ENCODE measurements at places on chromosomes 4 and X.

- no peak for DNase-seq
Measured at GRCh38 chrX:150607201-150607600, 38.8 kb downstream of the MTM1 start.

- no peak for DNase-seq
Measured at GRCh38 chr4:142566777-142567176, 279.3 kb downstream of the INPP4B start.

- DNase-seq, result no peak
Measured at GRCh38 chr4:162804351-162804924, 362.3 kb downstream of the NAF1 start.

GRCh38 chr4:185036842-185037241 is 18.6 kb downstream of the HELT start:
- no peak for DNase-seq

GRCh38 chr4:100582146-100582545 is 64.3 kb upstream of the EMCN start:
- DNase-seq, result no peak

GRCh38 chr4:123452616-123453015 is 56.0 kb downstream of the SPRY1 start:
- peak; percentile 7 for DNase-seq

DNA sequence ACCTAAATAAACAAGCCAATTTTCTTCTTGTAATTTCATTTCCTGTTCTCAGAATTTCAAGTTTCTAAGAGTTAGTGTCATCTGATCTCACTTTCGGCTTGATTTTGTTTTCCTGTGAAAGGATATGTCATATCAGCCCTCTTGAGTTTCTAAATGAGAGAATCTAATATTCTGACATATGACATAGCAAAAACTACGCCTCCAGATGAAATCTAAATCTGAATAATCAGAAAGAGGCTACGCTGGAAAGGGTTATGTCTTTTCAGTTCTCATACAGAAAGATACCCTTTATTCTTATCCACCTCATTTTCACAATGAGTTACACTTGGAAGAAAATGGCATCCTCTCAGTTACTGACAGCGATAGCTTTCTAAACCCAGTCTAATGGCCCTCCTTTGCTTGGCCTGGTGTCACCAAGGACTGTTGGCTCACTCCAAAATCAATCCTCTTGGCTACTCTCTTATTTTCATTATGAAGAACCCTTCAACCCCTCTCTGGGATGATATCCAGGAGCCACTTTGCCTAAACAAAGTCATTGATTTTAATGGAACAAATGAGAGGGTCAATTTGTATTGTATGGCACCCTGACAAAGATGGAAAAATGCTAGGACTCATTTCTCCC is 65.6 kb downstream of the ASB9 start:
- DNase-seq, result no peak

DNA sequence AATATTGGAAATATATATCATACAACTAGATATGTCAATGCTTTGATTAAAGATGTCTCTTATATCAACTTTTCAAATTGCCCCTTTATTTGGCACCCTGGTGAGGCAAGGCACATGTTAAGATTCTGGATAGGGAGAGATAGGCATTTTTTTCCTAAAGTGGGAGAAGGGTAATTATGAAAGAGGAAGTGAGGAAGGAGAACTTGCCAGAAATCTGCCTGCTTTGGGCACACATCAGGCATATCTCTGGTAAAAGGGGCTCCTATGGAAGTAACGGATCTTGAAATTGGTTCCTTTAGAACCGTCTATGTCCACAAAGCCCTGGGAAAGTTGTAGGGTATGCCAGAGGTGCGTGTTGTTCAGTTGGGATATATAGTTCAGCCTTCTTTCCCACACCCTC is 5.7 kb downstream of the IL15 start:
- no peak for DNase-seq

DNA sequence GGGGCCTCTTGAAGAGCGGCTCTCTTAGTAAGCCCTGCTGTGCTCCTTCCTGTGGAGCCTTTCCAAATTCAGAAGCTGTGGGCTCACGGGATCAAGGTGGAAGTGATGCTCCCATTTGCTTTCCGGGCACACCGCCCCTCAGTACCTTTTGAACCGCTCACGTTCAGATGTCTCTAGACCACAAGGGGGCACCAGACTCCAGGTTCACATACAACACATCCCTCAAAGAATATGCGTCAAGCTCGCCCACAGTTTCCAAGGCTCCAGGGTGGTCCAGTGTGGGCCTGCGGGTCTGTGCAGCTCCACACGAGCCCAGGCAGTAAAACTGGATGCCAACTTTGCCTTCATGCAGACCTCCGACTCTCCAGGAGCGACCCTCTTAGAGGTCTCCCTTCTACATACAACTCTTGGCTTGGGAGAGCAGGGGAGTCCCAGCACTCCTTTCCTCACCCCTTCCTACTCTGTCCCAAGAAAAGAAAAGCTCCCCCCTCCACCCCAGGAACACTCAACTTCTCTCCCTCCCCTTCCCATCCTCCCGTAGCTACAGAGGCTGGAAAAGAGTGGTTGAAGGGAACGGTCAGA is 11.0 kb downstream of the SUPT20HL1 start:
- DNase-seq, result peak; percentile 2

- no peak for DNase-seq
Measured at GRCh38 chr4:149986917-149987316, 91.3 kb upstream of the DCLK2 start.

- no peak for DNase-seq
Measured at GRCh38 chr4:92047209-92047875, 256.4 kb upstream of the GRID2 start.

- no peak for DNase-seq
Measured at GRCh38 chrX:7247346-7247745, 99.4 kb upstream of the PUDP start.

DNA sequence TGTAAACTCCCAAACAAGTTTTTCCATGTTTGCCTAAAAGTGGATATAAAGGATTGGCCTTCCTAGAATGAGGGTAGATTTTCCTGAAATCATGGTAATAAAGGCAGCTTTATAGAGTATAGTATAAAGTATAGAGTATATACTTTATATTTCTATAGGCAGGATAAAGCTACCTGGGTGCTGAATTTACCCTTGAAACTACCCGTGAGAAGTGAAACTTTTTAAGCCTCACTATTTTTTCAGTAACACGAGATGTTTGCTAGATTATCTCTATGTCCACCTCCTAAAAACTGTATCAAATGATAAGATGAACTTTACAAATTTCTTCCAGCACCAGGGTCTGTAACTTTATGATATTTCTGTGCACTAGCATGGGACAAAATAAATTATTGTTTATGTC is 340.0 kb upstream of the GALNTL6 start:
- no peak for DNase-seq

- no peak for DNase-seq
Measured at GRCh38 chr4:140080883-140081282, 73.1 kb downstream of the MAML3 start.

DNA sequence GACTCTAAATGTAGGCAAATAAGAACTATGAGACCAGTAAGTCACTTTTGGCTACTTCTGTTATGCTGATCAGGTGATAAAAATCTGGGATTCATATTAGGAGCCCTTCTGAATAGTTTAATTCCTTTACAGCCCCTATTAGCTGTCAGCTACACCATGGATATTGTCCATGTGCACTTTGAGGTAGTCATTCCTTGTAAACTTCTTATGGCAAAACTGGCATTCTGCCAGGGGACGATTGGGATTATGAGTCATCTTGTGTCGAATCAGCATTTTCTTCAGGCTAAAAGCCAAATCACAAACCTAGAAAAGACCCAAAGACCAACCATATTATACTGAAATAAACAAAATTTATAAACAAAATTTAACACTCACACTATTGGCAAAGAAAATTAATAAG is 227.6 kb downstream of the PRDM5 start:
- DNase-seq, result no peak

DNA sequence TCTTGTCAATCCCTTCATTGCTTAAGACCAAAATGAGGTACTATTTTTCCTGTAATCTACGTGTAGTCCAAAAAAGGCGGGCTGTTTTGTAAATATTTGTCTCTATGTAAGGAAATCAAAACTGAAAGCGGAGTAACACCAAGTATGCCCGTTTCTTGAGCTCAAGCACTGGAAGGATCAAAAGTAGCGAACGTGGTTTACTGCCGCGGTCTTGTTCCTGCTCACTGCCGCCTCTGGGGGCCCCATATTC is 71.5 kb downstream of the AFF1 start:
- DNase-seq, result peak; percentile 6

GRCh38 chrX:141405853-141406492 is 163.7 kb upstream of the SPANXC start:
- DNase-seq, result no peak

- DNase-seq, result no peak
Measured at GRCh38 chrX:22481436-22481835, 208.7 kb downstream of the CBLL2 start.

GRCh38 chr4:93228021-93228420 is 600.5 kb upstream of the ATOH1 start:
- no peak for DNase-seq

GRCh38 chr4:140735779-140736391 is 20.3 kb downstream of the TBC1D9 start:
- no peak for DNase-seq

DNA sequence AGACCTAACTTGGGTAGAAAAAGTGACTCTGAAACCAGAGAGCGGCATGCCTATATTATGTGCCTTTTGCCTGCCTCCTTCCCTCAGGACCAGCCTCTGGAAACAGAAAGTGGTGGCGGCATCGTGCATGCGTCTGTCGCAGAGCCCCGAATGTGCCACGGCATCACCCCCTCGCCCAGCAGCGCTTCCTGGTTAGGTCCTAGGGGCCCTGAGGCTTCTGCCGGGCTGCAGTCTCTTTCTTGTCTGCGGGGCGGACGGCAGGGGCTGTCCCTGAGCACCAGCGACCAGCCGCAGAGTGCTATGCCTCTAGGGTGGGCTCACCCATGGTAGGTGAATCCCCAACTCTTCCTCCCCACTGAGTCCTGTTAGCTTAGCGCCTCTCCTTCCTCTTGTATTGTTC is 68.7 kb downstream of the VSIG4 start:
- DNase-seq, result no peak

DNA sequence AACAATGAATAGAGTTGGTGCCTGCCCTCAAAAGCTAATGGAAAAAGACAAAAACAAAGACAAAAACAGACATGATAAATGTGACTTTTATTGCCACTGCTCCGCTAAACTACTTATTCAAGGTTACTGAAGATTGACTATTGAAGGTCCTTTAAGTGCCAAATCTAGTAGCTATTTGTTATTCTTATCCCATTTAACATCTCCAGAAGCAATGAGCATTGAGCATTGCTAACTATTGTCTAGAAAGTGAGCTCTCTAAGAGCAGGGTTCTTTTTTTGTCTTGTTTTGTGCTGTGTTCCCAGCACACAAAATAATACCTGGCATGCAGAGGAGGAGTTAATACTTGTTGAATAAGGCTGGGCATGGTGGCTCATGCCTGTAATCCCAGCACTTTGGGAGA is 95.4 kb upstream of the SFRP2 start:
- no peak for DNase-seq

GRCh38 chrX:31117266-31117665 is 45.4 kb upstream of the FTHL17 start:
- no peak for DNase-seq

DNA sequence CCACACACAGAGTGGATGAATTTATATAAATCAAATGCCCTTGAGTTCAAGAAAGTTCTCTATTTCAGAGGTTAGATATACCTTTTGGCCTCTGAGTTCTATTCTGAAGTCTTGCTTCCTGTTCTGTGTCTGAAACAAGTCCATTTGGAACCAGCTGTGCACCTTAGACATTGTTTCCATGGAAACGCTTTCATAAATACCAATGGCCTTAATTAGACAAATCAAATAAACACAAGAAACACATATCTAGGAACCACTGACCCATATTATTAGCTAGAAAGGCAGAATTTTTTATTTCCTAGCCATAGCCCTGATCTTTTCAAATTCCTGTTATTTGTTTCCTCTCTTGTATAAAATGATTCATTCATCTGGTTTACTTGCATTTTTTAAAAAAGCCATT is 8.4 kb upstream of the C4orf54 start:
- no peak for DNase-seq

DNA sequence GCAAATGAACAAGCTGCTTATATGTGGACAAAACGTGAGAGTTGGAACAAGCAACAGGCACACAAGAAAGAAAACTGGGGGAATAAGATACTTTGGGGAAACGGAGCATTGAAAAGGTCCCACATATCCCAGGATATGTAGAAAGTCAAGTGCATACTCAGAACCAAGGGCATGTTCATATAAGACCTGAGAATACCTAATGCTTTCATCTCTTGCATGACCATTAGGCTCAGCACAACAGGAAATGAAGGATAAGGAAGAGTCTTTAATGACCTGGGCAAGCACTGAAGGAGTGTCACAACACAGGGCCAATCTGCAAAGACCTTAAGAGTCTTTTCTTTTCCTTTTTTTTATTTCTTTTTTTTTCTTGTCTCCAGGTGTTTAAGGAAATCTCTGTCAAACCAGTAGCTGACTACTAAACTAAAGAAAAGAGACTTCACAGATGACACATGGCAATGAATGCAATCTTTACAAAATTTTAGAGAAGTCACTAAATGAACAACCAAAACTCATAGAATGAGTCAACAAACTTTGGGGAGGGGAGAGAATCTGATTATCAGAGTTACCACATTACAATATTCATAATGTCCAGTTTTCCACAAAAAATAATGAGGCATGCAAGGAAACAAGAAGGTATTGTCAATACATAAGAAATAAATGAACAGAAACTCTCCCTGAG is 67.9 kb upstream of the STK26 start:
- no peak for DNase-seq

- DNase-seq, result no peak
Measured at GRCh38 chr4:153542834-153543233, 76.7 kb downstream of the TMEM131L start.

DNA sequence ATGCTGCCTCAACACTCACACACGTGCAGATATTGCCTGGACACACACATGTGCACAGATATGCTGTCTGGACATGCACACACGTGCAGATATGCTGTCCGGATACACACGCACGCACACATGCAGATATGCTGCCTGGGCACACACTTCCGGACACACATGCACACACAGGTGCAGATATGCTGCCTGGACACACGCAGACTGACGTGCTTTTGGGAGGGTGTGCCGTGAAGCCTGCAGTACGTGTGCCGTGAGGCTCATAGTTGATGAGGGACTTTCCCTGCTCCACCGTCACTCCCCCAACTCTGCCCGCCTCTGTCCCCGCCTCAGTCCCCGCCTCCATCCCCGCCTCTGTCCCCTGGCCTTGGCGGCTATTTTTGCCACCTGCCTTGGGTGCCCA is 14.7 kb downstream of the FGFRL1 start:
- DNase-seq, result no peak

DNA sequence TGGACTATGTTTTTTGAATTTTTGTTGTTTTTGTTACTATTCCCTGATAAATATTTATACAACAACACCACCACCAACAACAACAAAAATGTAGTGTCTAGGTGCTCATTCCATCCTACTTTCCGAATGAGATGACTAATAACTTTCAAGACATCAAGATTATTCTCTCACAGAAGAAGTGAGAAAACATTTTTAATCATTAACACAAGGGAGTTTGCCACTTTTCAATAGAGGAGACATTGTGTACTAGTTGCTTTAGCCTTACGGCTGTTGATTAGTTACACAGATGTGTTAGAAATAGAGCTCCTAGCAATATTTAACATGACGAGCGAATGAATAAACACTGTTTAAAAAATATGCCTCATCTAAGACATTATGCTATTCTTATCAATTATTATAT is 898.8 kb downstream of the C4orf33 start:
- DNase-seq, result no peak

- no peak for DNase-seq
Measured at GRCh38 chrX:119529345-119530276, 35.6 kb downstream of the STEEP1 start.

GRCh38 chr4:86481440-86481839 is 112.7 kb upstream of the PTPN13 start:
- no peak for DNase-seq

GRCh38 chr4:3525532-3526430 is 6.4 kb downstream of the LRPAP1 start:
- no peak for DNase-seq
